AML-193 (cell line): ENCODE measurements at places on chromosomes 6 and 20.

DNA sequence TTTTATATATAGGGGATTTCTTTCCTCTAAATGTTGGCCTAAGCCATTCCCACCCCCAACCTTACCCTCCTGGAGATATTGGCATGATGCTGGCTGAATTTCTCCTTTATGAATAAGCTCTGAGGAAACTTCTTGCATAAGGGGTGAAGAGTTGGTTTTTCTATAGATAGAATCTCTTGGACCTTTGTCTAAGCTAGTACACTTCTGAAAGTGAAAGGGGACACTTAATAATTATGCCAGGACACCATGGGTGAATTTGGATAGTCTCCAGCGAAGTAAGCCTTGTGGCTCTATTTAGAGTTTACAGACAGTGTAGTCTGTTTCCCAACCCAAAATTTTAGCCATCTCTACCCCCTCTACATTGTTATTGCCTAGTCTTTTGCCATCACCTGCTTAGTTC is 27.1 kb upstream of the FABP7 start:
- no peak for DNase-seq

DNA sequence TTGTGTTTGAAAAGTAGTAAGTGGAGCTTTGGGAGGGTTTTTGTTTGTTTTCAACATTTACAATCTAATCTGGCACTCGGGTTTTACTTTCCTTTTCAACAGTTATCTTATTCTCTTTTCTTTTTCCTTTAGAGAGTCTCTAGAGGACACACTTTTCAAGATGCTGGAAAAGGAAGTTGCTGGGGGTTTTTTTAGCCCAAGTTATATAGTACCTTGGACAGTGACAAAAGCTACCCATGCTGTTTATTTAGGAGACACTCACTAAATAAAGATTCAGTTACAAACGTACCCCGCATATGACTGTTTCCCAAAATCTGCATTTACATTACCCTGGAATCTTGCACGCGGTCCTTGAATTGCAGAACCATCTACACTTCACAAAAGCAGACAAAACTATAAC is 78.8 kb downstream of the MAP7 start:
- DNase-seq = no peak

GRCh38 chr6:47595785-47596184 is 102.6 kb upstream of the ADGRF4 start:
- DNase-seq = no peak

DNA sequence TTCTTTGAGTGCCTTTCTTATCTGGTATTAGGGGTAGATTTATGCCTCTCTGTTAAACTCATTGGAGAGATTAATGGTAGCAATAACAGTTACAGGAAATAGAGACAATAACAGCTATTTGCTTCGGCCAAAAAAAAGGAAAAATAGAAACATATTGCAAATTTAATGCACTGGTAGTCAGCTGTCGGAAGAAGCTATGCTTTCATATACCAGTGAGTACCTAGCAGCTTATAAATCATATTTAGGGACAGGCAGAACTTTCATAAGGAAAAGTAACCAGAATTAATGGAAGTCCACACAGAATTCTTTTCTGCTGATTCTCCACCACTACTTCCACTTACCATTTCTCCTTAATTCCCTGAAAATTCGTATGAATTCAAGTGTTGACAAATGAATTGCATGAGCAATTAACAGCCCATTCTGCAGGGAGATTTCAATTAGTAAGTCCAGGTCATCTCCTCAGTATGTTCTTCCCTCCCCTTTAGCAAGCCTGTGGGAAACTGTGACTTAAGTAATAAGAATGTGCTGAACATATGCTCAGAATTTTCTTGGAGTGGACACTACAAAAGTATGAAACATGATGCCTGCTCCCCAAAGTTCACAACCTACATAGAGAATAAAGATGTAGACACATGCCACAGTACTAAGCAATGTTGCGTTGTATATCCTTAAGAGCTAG is 196.7 kb upstream of the KCNQ5 start:
- no peak for DNase-seq

GRCh38 chr6:158649289-158650143 is at the start of gene SYTL3:
TSS of gene SYTL3 (plus strand) at chr6:158650054. CDS start at chr6:158663269, 13,215 bp downstream.
- peak; percentile 74 for DNase-seq

GRCh38 chr20:42027746-42028268 is 409.6 kb upstream of the CHD6 start:
- DNase-seq = no peak

DNA sequence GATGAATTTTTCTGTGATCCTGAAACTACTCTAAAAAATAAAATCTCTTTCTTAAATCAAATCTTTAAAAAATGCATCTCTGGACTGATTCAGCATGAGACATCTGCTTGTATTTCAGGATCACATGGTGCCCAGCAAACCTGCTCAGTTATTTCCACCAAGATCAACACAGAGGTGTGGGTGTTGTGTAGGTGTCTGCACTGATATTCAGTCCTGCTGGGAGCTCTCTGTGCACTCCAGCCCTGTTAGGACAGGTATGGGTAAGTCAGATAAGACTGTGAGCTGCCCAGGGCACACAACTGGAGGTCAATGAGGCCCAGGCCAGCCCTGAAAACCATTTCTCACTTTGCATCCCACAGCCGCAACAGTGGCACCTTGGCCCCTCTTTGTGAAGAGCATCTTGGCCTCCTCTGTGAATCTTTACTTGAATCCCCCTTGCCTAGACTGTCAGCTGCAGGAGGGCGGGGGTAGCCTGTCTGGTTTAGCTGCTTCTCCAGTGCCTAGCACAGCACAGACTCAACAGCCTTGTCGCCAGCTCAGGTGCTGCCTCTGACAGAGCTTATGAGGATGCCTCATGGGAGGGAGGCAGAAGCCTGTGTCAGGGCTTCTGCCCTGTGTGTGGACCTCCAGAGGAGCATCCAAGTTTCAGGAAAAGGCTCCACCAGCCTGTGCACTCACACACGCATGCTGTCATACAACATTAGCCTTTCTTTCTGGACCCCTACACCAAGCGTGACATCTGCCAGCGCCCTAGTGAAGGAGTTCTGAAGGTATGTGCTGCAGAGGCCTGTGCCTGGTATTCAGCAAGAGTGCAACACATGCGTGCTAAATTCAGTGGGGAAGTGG is 187.6 kb upstream of the CST7 start:
- no peak for DNase-seq

GRCh38 chr20:31603822-31604566 is 1.1 kb upstream of the ID1 start:
- peak; percentile 34 for DNase-seq

DNA sequence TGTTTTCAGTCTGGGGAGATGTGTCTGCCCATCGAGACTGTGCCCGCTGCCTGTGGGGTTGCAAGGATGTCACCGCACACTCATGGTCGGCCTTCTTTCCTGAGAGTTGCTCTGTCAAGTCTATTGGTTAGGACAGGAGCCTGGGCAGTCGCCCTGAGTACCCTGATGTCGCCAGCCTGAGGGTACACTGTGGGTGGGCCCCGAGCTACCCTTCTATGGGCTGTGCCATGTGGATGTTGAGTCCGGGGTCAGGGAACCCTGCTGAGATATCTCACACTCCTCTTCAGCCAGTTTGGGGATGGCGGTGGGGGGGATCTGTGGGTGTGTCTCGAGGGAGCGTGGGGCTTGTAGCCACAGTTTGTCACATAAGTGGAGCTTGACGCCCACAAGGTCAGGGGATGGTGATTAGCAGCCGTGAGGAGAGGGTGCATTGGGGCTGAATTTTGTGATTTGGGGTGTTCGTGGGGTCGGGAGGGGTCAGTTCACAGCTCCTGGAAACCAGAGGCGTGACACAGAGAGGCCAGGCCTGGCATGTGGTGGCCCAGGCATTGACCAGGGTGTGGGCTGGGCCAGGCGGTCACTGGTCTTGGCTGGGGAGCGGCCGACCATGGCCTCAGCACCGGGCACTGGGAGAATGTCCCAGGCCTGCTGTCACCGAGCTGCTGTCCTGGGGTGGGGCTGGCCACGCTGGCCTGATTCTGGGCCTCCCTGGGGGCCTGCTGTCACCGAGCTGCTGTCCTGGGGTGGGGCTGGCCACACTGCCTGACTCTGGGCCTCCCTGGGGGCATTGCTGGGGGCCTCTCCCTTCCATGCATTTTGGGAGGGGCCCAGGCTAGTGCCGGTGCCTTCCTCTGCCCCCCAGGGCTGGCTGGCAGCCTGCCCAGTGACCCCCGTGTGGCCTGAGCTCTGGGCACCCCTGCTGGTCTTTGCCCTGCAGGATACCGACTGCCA is 1.6 kb upstream of the NPBWR2 start:
- DNase-seq = no peak

DNA sequence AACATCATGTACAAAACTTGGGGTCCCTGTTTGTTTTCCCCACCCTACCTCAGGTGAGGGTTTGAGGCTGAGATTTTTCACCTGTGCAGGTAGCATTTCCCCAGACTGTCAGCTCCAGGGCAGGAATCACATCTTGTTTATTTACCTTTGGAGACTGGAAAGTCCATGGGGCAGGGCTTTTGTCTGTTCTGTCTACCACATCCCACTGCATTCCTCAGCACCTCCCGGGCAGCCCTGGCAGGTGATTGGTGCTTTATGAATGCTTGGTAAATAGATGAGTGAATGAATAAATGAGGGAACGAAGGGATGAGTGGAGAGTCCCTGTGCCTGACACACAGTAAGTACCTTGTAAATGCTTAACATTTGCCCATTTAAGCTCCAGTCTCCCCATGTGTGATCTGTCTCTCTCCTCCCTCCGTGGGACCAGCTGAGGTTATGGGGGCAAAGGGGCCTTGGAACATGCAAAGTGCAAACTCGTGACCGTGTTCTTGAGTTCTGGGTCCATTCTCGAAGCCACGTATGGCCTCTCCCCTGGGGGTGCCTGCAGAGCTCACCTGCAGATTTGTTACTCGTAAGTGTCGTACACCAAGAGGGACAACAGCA is 69.7 kb upstream of the PMEPA1 start:
- DNase-seq = no peak

GRCh38 chr20:17969884-17970409 is 1.1 kb downstream of the MGME1 start:
- DNase-seq = peak; percentile 83

DNA sequence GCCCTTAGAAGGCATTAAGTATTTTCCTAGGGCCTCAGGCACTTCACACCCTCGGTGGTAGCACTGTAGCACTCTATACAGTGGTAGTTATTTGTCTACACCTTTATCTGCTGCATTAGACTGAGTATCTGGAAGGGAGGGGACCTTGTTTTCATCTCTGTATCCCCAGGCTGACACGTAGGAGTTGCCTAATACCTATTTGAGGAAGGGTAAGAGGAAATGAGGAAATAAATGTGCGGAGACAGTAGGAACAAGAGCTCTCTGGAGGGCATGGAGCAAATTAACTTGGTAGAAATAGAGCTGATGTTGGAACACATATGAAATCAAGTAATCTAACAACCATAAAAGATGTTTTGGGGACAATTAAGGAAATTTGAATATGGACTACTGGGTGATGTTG is 3.9 kb downstream of the CNPY3 start:
- DNase-seq = peak; percentile 98

GRCh38 chr6:36724514-36725390 is 27.1 kb downstream of the RAB44 start:
- peak; percentile 48 for DNase-seq

- DNase-seq = no peak
These were observed 73.2 kb downstream of the TRMT6 start for GRCh38 chr20:5877128-5877527.

DNA sequence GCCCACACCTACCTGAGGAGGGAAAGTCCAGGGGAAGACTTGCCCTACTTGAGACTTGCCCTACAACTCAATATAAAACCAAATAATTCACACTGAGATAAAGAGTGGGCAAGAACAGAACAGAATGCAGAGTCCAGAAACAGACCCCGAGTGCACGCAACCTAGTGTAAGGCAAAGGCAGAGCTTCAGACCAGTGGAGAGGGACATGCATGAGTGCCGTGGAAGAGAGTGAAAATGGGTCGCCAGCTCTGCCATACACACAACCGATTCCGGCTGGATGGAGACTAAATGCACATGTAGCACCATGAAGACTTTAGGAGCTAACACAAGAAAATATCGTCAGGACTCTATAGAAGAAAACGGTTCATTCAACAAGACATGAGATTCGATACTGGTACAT is 58.8 kb upstream of the CST7 start:
- DNase-seq = no peak

GRCh38 chr20:44003609-44004008 is 89.0 kb downstream of the TOX2 start:
- no peak for DNase-seq

GRCh38 chr6:151254451-151255081 is 14.8 kb downstream of the AKAP12 start:
- no peak for DNase-seq

- no peak for DNase-seq
These were observed 22.9 kb downstream of the BCAS4 start for GRCh38 chr20:50817776-50818172.

DNA sequence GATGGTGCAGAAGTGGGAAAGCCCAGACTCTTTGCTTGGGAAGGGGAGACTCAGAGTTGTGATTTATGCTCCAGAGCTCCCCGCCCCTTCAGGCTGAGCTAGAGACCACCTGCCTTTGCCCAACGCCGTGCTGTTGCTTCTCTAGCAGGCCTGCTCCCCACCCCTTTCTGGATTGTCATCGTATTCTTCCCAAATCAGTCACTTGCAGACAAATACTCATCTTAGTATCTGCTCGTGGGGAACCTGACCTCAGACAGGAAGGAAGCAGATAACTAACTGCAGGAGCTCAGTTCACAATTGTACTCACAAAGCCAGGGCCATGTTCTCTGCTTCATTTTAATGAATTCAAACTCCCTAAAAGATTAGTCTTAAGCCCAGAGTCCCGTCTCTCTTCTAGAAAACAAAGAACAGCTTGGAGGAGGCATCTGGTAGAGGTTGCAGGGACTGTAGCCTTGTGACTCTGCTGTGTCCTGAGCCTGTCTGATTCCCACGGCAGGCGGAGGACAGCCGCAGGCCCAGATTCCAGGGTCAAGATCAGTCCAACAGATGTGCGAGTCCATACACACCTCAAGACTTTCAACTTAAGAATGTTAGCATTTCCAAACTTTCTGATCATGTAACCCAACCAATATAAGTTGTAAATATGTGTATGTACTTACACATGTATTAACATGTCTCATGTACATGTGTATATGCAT is 57.2 kb upstream of the GGTLC1 start:
- no peak for DNase-seq
